H54 (cell line): ENCODE measurements at places on chromosomes 16 and 17.

DNA sequence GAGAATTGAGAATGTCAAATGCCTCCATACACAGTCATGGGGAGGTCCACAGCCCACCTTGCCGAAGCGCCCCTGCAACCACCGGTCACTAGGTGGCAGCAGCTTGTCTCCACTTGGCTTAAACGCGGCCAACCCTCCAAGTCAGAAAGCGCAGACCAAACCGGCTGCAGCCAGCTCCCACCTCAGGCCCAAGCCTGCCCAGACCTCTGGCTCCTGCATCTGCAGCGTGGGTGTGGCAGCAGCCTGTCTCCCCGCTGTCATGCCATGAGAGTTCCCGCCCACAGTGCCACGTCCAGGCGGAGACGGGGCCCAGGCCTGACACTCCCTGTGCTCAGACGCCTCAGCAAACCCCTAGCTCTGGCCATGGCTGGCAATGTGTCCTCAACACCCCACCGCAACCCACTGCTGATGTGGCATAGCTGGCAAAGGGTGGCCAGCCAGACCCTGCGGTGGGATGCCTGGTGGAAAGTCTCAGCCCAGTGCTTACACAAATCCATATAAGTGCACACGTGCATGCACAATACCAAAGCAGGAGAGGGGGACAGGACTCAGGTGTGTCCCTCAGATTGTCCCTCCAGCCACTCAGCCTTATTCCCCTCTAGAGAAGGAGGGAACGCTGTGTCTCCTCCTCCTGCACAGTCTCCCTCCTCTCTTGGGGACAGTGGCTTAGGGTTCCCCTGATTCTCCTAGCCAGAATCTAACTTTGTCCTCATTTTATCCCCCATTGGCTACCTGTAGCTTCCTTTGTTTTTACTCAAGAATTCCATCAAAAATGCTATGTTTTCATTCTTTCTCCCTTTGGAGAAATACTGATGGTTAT is 10.9 kb downstream of the COPZ2 start:
- DNase-seq: peak; percentile 93

- no peak for DNase-seq
Observed at GRCh38 chr17:34486761-34487160, 92.6 kb upstream of the TMEM132E start.

- DNase-seq: no peak
Observed at GRCh38 chr16:71769222-71769621, 39.4 kb downstream of the AP1G1 start.

- DNase-seq: no peak
Observed at GRCh38 chr17:30238387-30239088, 3.0 kb upstream of the SLC6A4 start.

GRCh38 chr17:79976451-79976850 is 59.2 kb downstream of the TBC1D16 start:
- DNase-seq: no peak

DNA sequence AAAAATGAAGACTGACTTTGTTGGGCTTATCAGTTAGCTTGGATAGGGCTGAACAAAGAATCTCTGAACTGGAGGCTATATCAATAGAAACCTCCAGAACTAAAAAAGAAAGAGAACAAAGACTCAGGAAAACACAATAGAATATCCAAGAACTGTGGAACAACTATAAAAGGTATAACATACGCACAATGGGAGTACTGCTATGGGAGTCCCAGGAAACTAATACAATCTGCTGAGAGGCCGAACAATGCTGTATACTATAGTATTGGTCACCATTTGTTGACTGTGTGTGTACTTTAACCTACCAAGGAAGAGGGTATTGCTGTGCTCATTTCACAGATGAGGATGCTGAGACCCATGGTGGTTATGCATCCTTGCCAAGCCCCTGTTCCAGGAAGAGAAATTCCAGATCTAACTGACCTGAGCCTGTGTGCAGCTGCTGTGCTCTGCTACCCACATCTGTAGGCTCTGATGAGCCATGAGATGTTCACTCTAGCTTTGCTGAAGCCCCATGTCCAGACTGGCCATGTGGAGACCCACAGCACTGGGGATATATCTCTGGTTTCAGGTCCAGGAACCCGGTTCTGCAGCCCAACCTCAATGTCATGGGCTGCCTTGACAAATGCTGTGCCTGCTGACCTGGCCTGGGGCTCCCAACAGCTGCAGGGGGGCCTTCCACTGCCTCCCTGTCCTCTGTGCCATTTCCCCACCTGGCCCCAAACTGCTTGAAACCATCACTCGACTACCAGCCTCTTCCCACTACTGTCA is 254.3 kb upstream of the TNRC6C start:
- no peak for DNase-seq

DNA sequence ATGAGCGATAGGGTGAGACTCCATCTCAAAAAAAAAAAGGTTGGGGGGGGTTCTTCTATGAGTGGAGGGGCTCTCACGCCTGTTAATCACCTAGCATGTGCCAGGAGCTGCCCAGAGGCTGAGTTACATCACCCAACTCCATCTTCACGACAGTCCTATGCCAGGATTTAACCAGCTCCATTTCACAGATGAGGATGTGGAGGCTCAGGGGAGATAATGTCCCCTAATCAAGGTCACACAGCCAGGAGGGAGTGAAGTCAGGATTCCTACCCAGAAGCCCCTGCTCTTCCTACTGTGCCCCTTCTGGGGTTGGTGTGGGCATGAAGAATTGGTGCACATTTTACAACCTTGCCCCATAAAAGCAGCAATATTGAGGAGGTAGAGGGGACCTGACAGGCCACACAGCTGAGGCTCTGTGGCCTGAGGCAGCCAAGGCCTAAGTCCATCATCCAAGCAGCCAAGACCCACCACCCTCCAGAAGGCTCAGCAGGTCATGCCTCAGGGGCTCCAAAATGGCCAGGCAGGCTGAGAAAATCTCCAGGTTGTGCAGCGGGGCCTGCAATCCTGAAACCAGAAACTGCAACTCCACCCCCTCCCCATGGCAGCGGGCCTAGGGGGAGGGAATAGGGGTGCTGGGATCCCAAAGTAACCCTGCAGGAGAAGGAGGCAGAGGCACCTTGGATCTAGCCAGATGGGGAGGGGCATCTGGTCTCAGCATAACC is 6.9 kb downstream of the PPY start:
- DNase-seq: no peak

DNA sequence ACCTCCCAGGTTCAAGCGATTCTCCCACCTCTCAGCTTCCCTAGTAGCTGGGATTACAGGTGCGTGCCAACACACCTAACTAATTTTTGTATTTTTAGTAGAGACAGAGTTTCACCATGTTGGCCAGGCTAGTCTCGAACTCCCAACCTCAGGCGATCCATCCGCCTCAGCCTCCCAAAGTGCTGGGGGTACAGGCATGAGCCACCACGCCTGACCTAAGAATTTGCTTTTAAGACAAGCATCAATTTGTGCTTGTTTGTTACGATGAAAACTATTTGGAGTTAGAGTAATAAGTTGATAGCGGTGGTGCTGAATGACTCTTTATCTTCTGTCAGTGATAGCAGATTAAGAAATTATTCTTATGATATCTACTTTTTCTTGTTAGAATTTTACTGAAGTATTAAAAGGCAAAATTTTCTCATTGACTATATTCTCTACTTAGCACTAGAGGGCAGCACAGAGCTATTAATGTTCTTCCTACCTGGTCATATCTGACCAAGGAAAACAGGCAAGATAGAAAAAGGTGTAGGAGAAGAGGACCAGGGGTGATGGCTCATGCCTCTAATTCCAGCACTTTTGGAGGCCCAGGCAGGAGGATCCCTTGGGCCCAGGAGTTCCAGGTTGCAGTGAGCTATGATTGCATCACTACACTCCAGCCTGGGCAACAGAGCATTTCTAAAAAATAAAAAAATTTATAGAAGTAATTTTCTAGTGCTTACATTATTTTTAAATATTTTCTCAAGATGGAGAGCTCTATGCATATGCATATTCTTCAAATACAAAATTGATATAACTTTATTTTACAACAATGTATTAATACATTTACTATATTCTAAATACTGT is 24.5 kb downstream of the STXBP4 start:
- peak; percentile 12 for DNase-seq

GRCh38 chr17:73646409-73647300 is 2.4 kb upstream of the SDK2 start:
- DNase-seq: no peak

DNA sequence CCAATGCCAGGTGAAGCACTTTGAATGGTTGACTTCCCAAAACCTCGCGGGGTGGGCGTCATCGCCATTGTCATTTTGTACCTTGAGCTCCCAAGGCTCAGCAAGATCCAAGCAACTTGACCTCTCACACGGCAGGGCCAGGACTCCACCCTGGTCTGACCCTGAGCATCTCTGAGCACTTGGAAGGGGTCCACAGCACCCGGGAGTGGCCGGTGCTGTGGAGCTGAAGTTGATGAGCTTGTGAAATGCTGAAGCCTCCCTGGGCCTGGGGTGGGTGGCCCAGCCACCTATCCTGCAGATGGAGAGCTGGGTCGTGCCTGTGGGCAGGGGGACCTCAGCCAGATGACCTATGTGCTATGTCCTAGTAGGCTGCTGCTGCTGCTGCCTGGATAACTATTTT is 283.3 kb upstream of the FOXF1 start:
- no peak for DNase-seq

- no peak for DNase-seq
Observed at GRCh38 chr16:21943571-21943970, 9.6 kb upstream of the UQCRC2 start.

DNA sequence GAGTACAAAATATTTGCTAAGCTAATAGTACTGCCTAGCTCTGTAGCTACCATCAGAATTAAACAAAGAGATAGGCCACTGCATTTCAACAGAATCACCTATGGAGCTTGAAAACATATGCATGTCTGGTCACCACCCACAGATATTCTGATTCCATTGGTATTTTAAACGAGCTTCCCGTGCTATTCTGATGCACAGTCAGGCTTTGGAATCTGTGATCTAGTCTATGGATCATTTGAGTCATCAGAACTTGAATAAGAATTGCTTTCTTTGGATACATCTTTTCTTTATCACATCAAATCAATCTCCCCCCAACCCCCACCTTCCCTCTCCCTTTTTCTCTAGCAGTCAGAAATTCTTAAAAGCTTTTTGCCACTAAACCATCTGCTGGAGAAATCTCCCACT is 124.7 kb downstream of the NPIPB5 start:
- no peak for DNase-seq

- DNase-seq: no peak
Observed at GRCh38 chr17:5883775-5884665, 186.2 kb upstream of the WSCD1 start.

- no peak for DNase-seq
Observed at GRCh38 chr16:17350207-17350606, 120.6 kb downstream of the XYLT1 start.

- DNase-seq: peak; percentile 83
Observed at GRCh38 chr17:45740553-45741330, 43.4 kb upstream of the CRHR1 start.

- no peak for DNase-seq
Observed at GRCh38 chr16:62102588-62102987, 66.3 kb upstream of the CDH8 start.

DNA sequence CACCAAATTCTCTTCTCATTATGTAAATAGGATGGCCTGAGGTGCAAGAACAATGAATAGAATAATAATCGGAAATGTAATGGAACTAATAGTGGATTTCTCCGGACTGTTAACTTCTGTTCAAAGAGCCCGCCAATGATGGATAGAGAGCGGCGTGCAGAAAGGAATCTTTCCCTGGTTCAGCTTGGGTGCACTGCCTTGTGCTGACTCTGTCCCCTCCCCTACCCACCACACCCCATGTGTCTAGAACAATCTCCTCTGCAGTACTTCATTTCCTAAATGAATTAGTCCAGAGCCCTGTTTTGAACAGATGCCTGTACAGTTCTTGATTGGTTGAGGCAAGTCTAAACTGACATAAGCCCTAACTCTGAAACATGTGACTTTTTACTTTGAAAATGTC is 125.4 kb downstream of the CDH13 start:
- DNase-seq: no peak

DNA sequence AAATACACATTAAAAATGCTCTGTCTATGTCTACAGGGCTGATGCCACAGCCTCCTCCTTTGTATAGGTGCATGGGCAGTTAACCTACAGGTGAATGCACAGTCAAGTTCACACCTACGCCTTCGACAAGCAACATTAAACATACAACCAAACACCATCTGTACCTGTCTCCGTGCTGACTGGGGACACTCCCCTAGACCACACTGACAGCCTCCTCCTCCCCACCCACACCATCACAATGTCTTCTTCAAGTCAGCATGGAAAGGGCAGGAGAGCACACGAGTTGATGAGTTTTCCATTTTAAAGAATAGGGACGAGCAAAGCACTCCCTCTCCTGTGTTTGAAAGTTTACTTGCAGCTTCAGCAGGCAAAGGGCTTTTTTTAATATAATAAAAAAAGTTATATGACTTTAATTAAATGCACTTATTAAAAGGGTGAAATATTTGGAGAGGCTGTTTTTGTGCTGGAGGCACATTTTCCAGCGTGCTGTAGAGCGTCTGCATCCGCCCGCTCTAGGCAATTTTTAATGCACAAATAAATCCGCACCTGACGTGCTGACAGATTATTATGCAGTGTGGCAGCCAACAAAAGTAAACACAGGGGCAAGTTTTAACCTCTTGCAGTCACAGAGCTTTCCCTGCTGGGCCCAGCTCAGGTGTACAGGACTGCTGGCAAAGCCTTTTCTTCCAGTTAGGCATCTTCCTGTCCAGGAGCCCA is 367.9 kb downstream of the SOX9 start:
- DNase-seq: no peak

GRCh38 chr17:7138800-7139381 is 24.3 kb upstream of the ASGR2 start:
- no peak for DNase-seq

GRCh38 chr16:47377154-47377553 is 83.7 kb downstream of the ITFG1 start:
- DNase-seq: no peak

- DNase-seq: no peak
Observed at GRCh38 chr17:65568918-65569317, 7.5 kb upstream of the AXIN2 start.

GRCh38 chr17:68768804-68769203 is 167.6 kb upstream of the FAM20A start:
- DNase-seq: no peak

DNA sequence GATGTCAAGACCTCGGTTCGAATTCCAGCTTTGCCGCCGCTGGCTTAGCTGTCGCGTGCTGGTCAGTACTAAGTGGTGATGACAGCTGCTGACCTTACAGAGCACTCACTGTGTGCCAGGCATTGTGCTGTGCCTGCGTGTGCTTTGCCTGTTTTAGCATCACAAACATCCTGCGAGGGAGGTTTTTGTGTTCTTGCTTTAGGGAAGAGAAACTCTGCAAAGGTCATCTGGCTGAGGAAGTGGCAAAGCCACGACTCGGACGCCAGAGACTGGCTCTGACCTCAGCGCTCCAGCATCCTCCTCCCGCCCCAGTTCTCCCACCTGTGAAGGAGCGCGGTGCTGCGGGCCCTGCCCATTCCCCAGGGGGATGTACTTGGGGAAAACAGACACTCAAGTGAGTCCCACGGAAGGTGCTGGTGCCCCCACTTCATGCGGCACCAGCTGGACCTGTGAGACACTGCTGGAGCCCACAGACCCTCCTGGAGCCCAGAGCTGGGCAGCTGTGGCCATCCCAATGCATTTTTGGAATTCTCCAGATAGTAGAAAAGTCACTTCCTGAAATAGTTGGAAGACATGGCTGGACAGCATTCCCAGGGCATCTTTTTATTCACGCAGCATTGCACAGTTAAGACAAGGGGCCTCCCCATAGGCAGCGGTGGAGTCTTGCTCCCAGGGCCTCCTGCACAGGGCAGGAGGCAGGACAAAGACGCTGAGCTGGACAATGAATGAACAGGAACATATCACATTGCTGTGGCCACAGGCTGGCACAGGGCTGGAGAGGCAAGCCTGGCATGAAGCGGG is 20.0 kb upstream of the HERPUD1 start:
- peak; percentile 12 for DNase-seq
